Caudate nucleus (tissue), 63 donors: ENCODE measurements at places on chromosomes 16 and 17.

- DNase-seq = peak; percentile 39
These were observed 34.9 kb downstream of the GNAO1 start for GRCh38 chr16:56226187-56226586.

GRCh38 chr16:21523411-21524067, 75.8 kb upstream of the METTL9 start:
- no peak for DNase-seq

DNA sequence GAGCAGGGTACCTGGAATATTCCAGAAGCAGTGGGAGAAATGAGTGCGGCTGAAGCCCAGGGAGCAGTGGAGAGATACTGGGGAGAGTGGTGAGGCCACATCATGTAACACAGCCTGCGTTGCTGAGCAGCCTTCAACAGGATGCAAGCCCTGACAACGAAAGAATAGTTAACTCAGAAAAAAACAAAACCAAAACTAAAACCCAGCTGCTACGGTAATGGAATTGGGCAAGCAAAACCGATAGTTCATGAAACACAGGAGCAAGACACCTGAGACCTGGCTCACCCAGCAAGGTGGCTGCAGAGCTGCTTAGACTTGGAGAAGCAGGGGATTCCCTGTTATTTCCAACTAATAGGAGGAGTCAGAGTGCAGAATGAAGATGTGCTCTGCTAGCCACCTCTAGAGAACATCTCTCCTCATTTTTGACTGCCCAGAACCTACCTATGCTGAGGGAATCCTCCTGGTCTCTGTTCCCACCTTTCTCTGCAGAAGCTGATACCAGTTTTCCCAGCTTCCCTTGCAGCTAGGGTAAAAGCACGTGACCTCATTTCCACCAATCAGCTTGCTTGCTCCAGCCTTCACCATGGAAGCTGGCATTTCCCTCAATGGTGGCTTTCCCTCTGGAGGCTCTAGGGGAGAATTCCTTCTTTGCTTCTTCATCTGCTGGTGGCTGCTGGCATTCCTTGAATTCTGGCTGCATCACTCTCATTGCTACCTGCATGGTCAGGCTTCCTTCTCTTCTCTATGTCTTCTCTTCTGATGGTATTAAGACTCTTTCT, 59.4 kb upstream of the XYLT1 start:
- DNase-seq = no peak

DNA sequence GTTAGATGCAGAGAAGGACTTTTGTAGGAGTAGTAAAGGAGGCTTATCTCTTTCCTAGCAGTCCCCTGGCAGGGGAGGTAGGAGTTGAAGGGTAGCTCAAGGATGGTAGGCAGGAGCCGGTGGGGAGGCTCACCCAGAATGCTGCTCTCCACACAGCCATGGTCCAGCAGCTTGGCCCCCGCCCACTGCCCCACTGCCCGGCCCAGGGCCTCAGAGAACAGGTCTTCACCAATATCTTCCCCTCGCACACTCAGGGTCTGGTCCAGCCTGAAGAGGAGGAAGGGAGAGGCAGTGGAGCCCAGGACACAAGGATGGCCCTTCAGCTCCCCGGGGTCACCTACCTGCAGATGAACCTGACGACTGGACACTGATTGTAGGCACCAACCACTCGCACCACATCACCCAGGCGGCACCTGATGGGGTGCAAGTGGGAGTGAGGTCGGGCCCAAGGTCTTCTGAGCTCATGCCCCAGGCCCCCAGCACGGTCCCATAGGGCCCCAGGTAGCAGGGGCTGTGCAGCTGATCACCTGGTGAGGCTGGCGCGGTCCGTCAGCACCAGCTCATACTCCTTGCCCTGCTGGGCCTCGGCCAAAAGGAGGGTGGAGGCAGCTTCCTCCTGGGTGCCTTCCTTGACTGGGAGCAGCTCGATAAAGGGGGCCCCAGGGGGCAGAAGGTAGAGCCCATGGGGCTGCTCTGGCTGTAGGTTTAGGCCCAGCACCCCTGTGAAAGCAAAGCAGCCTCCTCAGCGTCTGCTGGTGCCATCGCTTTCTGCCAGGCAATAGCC, 3.6 kb downstream of the GHDC start:
- no peak for DNase-seq

DNA sequence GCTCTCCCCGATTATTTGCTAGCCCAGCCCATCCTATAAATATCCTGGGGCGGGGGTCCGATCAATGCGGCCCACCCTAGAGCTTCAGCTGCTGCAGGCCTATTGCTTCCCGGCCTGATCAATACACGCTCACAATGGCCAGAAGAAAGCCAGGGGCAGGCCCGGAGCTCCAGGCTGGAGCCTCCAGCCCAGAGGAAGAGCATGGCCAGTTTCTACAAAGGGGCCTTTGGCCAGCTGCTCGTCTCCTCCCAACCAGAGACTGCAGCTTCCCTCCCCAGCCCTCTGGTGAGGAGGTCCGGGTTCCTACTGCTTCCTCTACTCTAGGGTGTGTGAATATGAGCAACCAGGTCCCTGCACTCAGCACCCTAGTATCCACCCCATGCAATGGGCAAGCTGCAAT, 36.7 kb downstream of the SALL1 start:
- no peak for DNase-seq

- no peak for DNase-seq
These were observed 182.5 kb downstream of the SNX29 start for GRCh38 chr16:12159028-12159427.

DNA sequence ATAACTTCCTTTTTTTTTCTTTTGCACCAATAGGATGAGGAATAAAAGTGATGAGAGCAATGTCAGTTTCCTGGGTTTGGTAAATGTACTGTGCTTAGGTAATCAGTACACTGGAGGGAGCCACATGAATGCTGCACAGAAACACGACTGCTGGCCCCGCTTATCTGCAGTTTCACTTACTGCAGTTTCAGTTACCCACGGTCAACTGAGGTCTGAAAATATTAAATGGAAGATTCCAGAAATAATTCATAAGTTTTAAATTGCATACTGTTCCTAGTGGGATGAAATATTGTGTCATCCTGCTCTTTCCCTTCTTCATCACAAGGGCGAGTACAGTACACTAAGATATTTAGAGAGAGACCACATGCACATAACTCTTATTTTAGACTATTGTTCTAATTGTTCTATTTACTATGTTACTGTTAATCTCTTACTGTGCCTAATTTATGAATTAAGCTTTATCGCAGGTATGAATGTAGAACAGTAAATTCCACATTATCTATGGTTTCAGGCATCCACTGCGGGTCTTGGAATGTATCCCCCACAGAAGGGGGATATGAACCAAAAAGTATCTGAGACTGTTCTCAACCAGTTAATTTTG, 6.4 kb upstream of the LGALS3BP start:
- no peak for DNase-seq

DNA sequence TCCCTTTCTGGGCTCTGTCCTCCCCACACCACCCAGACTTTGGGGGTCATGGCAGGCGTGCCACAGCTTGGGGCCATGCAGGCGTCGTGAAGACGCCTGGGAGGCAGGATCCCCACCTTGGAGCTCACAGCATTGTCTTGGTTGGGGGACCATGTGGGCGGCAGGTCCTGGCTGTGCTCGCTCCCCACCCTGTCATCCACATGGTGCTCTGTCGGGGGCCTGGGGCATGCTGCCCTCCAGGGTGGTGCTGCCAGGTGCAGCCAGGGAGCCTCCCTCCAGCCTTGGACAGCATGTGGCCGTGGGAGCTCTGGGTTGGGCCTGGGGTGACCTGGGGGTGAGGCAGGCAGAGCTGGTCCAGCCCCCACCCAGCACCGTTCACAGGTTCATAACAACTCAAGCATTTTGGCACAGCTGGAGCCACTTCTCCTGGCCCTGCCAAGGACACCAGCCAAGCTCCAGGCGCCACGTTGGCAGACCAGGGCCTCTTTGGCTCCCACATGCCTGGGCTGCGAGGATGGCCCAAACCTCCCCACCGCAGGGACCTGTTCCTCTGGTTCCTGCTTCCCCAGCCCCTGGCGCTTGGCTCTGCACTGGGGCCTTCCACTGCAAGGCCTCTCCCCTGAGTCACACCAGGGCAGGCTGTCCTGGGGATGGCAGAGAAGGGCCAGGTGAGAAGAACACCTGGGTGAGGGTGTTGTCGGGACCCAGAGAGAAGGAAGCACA, 15.1 kb upstream of the ATP6V0C start:
- no peak for DNase-seq

GRCh38 chr17:66747578-66748275, 87.2 kb upstream of the CACNG5 start:
- no peak for DNase-seq

- no peak for DNase-seq
These were observed 98.5 kb downstream of the TNFRSF13B start for GRCh38 chr17:16873174-16874035.

GRCh38 chr16:8718851-8719680, 44.6 kb downstream of the ABAT start:
- no peak for DNase-seq

DNA sequence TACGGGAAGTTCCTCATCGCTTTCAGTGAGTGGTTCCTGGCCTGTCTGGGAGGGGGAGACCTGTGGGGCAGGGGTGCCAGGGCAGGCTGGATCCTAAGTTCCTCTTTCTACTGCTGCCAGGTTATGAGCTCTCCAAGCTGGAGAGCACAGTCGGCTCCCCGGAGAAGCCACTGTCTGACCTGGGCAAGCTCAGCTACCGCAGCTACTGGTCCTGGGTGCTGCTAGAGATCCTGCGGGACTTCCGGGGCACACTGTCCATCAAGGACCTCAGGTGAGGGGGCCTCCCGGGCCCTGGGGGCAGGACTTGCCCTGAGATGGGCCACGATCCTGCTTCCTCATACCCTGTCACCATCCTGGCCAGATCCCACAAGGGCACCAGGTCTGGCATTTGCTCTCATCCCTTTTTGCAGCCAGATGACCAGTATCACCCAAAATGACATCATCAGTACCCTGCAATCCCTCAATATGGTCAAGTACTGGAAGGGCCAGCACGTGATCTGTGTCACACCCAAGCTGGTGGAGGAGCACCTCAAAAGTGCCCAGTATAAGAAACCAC, 5.1 kb downstream of the PRSS8 start:
- no peak for DNase-seq

GRCh38 chr16:75265911-75266701, 14.7 kb upstream of the BCAR1 start:
- DNase-seq = no peak

GRCh38 chr17:51692917-51693316, 432.6 kb downstream of the UTP18 start:
- no peak for DNase-seq

- no peak for DNase-seq
These were observed 21.5 kb downstream of the ABCA10 start for GRCh38 chr17:69207151-69207550.

- no peak for DNase-seq
These were observed 8.3 kb upstream of the SLC52A1 start for GRCh38 chr17:5043524-5043923.

- DNase-seq = no peak
These were observed 16.3 kb downstream of the SLFN12L start for GRCh38 chr17:35521150-35521549.

- no peak for DNase-seq
These were observed 49.5 kb downstream of the SRCIN1 start for GRCh38 chr17:38556239-38556638.

GRCh38 chr17:10270258-10270657, 71.9 kb upstream of the GAS7 start:
- no peak for DNase-seq

GRCh38 chr17:14840616-14841231, 424.4 kb downstream of the PMP22 start:
- DNase-seq = no peak

DNA sequence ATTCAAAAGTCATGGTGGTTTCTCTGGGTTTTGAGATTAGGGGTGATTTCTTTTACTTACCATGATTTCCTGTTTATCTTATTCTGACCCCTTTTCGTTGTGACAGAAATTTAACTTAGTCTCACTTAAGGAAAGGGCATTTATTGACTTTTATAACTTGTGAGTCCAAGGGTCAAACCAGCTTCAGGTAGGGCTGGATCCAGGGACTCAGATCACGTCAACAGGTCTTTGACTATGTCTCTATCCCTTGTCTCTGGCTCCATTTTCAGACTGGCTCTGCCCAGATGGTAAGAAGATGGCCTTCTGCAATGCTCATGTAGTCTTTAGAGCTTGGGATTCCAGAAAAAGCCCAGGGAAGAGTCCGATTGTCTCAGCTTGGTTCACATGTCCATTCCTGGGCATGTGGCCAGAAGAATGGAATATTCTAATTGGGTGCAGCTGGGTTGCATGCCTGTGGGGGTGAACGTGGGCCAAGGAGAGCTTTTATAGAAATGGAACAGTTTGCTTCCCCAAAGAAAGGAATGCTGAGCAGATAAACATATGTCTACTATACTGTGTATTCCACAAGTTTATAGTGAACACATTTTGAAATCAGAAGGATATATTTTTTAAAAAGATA, 13.4 kb downstream of the USP43 start:
- DNase-seq = no peak

- DNase-seq = no peak
These were observed 119.2 kb downstream of the SKAP1 start for GRCh38 chr17:48310748-48311213.

- no peak for DNase-seq
These were observed 232.3 kb upstream of the CIBAR2 start for GRCh38 chr16:85344502-85345128.

DNA sequence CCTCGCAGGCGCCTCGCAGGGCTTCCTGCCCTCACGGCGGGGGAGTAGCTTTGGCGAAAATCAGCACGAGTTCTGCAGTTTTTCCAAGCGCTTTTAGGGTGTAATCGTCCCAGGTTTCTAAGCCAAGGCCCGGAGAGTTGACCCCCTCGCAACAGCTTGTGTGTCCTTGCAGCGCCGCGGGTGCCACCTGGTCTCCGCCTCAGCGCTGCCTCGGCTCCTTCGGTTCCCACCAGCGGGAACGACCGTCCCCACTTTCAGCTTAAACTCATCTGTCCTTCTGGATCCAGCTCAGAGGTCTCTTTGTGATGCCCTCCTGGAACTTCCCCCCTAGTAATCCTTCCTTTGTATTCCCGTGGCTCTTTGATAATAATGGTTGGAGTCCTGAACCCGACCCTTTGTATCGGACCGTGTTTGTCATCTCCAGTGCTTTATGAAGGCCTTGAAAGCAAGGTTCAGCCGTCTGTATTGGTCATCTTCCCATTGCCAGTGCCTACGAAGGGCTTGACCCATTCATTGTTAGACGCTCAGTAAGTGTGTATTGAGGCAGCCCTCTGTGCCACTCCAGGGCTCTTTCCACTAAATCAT, 858 bp upstream of the SMARCE1 start:
- DNase-seq = peak; percentile 15

DNA sequence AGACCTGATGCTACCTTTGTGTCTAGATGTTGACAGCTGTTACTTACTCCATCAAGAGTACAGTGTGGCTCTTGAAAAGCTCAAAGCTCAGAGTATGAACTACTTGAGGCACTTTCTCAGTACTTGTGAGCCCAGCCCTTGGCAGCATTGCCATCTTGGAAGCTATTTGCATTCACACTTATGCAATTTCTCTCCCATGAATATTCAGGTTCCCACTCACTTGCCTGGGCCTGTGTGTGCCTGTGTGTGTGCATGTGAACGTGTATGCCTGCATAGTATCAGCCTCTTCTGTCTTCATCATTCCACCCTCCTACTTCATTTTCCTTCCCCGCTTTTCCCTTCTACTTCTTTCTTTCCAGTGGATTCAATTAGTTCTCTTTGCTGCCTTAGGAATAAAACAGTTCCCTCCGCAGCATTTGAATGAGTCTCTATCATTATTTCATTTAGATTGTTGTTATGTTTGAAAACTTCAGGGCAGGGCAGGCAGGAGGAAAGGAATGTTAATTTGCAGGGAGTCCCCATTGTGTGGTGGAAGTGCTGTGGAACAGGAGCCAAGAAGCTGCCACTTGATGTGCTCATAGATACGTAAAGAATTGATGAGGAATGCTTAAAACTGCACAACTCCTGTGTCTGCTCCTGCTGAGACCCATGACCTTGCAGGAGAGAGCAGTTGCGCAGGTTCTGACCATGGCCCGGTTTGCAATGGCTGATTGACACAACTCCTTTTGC, 58.9 kb downstream of the HS3ST4 start:
- no peak for DNase-seq

GRCh38 chr16:26905336-26905735, 161.4 kb upstream of the C16orf82 start:
- no peak for DNase-seq
